A549 treated with ZK216348 at 1 μM for 4 hours (cell line): ENCODE measurements at places on chromosomes 16 and 17. TPM values are rescaled to one million over a fixed set of nuclear protein-coding genes. Genes with fewer than 3 reads are reported as not detected.

The FADS6 gene
- not detected in 5 replicates for total RNA-seq

The GRB7 gene
- 3.9 to 7.4 TPM (median 5.1 TPM) in 5 replicates for total RNA-seq

The LRRC36 gene
- total RNA-seq, result 0.21 to 0.41 TPM in 2 of 5 replicates, not detected in the others

The LPO gene
- total RNA-seq, result not detected in 5 replicates

The GLIS2 gene
- 17.5 to 29.4 TPM (median 28.8 TPM) in 5 replicates for total RNA-seq
